Right forelimb (tissue), 1 donor: ENCODE measurements at places on chromosomes 5 and 9.

- no peak for DNase-seq
These were observed 43.2 kb upstream of the PIK3R1 start for GRCh38 chr5:68172314-68172713.

GRCh38 chr9:135379540-135380267, 99.9 kb upstream of the PPP1R26 start:
- DNase-seq = no peak

DNA sequence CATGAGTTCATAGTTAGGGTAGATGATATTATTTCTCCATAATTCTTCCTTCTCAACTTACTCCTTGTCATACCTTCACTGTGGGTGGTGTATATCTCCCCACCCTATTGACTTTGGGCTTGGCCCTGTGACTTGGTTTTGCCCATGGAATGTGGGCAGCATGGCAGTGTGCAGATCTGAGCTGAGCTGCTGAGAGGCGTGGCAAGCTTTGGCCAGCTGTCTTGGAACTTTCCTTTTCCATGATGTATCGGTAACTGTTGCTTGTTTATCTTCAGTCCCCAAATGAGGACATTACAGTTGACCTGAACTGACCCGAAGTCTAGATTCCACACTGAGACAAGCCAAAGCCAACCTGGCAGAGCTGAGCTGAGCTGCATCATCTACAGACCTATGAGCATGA, 70.4 kb downstream of the RALGPS1 start:
- no peak for DNase-seq

GRCh38 chr5:113125371-113125770, 148.8 kb downstream of the DCP2 start:
- DNase-seq = no peak

DNA sequence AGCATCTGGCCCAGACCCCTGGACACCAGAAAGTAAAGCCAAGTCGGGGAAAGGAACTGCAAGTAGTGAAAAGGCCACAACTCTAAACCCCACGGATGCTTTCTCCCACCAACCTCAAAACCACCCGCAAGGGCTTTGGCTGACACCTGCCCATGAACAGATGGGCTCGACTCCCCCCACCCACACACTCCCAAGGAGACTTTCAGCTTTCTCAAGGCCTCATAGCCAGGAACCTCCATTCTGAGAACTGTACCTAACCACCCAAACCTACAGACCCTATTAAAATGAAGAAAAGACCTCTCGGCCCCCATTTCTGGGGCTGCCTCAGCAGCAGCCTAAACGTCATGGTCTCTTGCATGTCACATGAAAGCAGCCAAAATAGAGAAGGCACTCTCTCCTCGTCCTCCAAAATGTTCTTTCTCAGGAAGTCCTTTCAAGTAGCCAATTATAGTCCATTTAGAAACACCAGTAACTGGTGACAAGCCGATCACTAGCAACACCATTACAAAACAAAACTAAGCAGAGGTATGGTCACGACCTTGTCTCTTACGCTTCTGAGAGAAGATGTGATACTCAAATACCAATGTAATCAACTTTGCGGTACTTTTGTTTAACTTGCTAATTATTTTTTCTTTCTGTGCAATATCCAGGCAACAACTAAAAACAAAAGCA, 2.9 kb downstream of the B4GALT1 start:
- DNase-seq = no peak

DNA sequence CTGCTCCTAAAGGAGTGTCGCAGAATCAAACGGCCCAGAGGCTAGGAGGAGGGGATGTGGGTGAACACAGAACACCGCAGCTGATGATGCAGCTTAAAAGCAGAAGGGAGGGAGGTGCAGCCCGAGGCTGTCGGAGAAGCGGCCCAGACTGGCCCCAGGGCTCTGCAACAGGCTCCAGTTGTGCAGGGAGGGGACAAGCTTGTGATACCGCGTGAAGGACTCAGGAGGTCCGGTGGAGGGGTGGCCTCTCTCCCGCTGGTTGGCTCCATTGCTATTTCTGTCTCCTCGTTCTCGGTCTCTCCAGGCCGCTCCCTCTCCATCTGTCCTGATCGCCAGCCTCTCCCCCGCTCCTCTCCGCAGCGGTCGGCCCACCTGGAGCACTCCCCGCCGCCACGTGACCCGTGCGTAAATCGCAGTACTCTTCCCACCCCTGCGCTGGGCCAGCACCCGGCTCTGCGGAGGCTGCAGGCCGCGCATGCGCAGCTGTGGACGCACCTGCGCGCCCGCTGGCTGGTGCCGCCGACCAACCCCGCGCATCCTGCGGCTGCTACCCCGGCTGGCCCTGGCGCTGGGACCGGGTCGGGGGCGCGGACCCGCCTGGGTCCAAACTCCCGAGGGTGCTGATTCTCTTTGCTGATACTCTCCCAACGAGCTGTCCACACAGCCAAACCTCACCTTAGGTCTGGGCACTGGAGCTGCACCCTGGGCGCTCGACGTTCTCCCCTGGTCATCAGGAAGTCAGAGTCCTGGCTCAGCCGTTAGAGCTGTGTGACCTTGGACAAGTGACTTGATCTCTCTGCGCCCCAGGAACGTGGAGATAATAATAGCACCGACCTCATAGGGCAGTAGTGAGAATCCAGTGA, 3.7 kb upstream of the STXBP1 start:
- DNase-seq = peak; percentile 66

DNA sequence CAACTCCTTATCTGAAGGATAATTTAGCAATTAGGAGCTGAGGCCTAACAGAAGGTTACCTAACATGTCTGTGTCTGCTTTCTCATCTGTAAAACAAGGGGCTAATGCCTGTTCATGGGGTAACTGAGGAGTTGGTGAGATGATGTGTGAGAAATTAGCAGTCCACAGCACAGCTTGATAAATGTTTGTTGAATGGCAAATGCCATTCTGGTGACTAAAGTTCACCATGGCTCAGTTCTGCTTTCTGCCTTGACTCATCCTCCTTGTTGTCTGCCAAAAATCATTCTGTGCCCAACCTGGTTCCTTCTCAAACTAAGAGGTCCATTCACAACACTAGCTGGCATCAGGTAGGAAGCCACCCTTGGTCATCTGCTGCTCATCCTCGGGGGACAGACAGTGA, 552.0 kb upstream of the KLF4 start:
- DNase-seq = no peak

DNA sequence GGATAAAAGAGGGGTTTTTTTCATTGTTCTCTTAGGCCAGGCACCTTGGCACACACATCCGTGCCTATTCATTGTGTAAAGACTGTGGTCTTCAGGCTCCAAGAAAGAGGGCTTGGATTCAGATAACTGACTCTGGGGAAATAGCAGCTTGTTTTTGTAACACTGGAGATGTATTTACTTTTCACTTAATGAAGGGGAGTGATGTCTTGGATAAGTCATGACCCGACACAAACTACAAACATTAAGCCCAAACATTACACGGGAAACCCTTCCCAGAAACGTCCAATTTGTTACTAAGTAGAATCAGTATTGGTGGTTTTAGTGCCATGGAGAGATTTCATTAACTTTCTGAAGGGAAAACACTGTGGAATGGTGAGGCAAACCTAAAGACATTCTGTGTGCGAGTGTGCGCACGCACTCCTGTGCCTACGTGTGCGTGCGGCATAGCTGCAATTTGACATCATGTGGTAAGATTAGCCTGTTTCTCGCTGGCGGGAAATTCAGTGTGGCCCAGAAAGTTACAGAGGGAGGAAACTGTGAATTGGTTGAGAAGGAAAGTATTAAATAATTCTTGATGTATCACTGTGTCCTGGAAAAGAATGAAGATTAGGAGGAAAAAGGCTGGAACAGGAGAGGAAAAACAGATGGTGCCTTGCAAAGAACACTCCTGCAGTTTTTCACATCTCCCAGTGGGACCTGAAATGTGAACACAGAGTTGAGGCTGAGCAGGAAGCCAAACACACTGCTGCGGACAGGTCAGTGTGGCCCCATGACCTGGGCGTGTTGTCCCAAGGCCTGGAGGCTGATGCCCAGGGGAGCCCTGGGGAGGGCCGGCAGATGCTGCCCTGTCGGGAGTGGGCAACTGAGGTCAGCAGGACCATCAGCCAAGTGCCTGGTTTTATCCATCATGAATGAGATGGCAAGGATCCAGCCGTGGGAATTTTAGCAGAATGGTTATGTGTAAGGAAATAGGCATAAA, 108.5 kb downstream of the GAS1 start:
- DNase-seq = no peak

DNA sequence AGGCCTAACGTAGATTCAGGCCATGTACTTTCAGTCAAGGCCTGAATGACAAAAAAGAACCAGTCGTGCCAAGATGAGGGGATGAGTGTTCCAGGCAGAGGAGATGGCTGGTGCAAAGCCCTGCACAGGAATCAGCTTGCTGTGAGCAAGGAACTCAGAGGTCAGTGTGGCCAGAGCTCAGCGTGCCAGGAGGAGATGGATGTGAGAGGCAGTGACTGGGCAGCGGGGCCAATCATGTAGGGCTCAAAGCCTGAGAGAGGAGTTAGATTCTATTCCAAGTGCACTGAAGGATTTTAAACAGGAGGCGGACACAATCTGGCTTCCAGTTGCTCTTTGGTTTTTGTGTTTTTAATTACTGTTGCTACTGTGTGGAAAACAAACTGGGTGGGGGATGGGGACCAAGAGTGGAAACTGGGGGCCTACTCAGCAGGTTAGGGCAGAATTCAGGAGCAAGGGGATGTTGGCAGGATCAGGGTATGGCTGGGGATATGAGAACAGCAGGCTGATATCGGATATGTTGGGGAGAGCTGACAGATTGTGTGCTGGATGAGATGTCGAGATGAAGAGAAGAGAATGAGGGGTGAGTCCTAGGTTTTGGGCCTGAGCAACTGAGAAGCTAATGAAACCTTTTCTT, 64.3 kb downstream of the ANGPTL2 start:
- DNase-seq = no peak

- no peak for DNase-seq
These were observed 18.9 kb upstream of the VLDLR start for GRCh38 chr9:2602704-2603116.

GRCh38 chr9:79489261-79490000, 82.3 kb upstream of the TLE4 start:
- DNase-seq = no peak
